ENCODE measurements at places on chromosomes 16 and 17.
A peak's percentile ranks its signal among the peaks of the same experiment; 100 is the strongest.

- DNase-seq, result no peak
Observed at GRCh38 chr17:21140911-21141310, 14.1 kb downstream of the DHRS7B start.

DNA sequence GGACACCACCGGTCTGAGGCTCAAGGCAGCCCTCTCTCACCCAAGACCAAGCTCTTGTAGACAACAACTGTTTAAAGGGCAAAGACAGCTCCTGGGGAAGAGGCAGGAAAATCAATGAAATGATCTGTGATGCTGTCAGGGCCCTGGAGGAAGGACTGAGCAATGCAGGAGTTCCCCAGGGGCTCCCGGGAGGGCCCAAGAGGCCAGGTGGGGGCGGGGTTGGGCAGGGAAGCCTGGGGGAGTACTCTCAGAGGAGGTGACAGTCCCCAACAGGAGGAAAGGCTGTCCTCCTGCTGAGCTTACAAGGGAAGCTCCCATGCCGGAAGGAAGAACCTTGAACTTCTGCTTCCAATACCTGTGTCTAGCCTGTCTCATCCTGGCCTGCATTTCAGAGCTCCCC is 8.3 kb upstream of the NOS2 start:
- DNase-seq, result no peak

DNA sequence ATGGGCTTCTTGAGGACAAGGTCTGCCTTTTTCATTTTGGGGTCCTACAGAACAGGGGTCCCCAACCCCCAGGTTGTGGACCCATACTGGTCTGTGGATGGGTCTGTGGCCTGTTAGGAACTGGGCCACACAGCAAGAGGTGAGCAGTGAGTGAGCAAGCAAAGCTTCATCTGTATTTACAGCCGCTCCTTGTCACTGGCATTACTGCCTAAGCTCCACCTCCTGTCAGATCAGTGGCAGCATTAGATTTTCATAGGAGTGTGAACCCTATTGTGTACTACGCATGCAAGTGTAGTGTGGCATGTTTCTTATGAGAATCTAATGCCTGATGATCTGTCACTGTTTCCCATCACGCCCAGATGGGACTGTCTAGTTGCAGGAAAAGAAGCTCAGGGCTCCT is 33.9 kb downstream of the ERN1 start:
- DNase-seq, result no peak

- no peak for DNase-seq
Observed at GRCh38 chr17:79836972-79837887, 2.0 kb downstream of the CBX4 start.

- DNase-seq, result no peak
Observed at GRCh38 chr17:42200706-42201457, 6.6 kb upstream of the GHDC start.

DNA sequence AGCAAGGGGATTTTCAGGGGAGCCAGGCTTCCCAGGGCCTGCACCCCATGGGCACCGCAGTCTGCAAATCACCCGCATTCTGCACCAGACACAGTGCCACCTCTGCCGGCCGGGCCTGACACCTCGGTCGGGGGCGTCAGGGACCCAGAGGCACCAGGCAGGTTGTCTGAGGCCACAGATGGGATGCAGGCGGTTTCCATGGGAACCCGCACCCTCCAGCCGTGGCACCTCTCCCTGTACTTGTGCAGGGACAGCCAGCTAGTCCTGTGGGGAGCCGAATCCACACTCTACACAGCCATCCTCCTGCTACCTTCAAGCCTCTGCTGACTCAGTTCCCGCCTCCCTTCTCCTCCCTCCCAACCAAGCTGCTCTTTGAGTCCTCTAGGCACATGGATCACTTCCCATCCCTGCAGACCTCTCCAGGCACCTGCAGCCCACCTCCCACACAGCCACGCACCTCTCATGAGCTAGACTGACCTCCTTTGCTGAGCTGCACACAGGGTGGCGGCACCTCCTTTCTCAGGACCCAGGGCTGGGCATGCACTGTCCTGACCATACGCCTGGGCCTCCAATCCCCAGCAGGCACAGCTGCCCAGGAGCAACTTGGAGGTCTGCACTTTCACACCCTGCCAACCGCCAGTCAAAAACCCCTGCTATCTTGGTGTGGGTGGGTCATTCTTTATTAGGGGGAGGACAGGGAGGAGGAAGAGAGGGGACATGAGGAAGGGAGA is 119.5 kb downstream of the C16orf78 start:
- peak; percentile 58 for DNase-seq

DNA sequence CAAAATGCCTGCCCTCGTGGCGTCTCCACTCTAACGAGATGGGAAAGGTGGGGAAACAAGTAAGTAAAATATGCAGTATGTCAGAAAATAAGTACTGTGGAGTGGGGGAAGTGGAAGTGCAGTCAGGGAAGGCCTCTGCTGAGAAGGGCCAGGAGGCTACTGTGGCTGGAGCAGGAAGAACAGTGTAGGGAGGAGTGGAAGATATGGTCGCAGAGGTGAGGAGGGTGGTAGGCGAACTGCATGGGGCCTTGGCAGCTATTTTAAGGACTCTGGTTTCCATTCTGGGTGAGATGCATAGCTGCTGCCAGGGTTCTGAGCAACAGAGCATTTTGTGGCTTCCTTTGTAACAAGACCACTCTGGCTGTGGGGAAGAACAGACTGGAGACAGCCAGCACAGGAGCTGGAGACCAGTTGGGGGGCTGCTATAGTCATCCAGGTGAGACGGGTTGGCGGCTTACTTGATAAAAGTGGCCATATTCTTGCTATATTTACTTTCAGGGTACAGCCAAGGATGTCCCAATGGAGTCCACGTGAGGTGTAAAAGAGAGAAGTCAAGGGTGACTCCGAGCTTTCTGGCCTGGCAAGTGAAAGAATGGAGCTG is 42.6 kb downstream of the CYTH1 start:
- DNase-seq, result no peak

- DNase-seq, result no peak
Observed at GRCh38 chr17:13182854-13183253, 165.0 kb upstream of the ELAC2 start.

DNA sequence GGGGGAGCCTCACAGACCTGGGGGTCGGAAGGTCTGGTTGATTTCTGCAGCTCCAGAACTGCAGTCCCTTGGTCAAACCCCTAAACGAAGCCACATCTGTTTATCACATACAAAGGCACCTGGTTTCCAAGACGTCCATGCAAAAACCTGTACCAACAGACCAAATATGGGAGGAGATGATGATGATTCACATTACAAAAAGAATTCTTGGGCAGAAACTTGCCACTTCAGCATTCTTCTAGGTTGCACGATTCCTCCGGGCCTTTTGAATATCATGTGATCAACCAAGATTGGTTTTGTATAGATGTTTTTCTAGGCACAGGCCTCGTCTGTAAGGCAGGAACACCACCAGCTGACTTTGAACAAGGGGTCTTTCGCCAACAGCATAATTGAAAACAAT is 466.3 kb downstream of the SOX9 start:
- no peak for DNase-seq

DNA sequence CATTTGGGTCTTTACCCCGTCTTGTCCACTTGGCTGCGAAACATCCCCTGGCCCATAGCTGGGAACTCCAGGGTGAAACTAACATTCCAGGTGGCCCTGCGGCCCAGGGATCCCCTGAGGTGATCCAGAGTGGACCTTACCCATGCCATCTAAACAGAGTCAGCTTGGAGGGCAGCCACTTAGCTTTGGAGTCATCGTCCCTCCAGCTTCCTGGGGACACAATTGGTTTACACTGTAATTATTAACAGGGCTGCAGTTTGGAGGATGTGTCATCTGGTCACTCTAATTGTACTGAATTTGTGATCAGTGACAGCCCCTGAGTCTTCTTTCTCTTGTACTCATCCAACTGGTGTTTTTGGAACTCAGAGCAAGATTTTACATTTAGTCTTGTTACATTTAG is 149.9 kb downstream of the ENGASE start:
- no peak for DNase-seq

All from left forelimb (tissue), 1 donor.